Naive B cell (primary cell): ENCODE measurements at places on chromosomes 5 and 9.

GRCh38 chr5:124960266-124960665, 213.8 kb upstream of the ZNF608 start:
- H3K27ac ChIP-seq = no peak overlapping the region
- H3K27me3 ChIP-seq = peaks cover 5% of the 10 kb centered on the region
- DNase-seq = no peak
- H3K36me3 ChIP-seq = no peaks in the 10 kb centered on the region
- no peak overlapping the region for H3K4me3 ChIP-seq

DNA sequence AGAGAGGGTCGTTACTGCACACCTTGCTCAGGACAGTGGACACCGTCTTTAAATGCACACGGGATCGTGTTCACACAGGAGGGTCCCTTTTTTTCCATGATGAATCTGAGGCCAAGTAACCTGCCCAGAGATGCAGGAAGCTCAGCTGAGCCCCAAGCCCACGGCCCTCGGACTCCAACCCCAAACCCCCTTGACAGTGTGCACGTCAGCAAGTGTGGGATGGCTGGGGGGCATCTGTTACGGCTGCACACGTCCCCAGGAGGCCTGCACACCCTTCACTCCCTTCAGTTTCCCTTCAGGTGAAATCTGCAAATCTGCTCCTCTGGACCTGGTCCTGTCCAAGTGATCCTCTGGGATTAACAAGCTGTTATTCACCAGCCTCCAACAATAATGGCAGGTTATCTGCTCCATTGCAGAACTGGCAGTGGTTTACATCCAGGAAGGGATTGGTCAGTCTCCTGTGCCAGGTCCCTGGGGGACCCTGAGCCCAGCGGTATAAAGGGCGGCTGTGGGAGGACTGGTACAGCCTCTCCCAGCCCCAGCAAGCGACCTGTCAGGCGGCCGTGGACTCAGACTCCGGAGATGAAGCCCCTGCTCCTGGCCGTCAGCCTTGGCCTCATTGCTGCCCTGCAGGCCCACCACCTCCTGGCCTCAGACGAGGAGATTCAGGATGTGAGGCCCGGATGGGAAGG, at the start of gene LCN1:
LCN1 (plus strand) TSS at position 525 of the 692 bp plus-strand sequence; CDS start at position 583, 58 bp downstream.
- DNase-seq = no peak
- no peak within 1 kb of the TSS for H3K27ac ChIP-seq
- H3K36me3 ChIP-seq = no peaks in the 10 kb centered on the region
- H3K27me3 ChIP-seq = peaks cover 38% of the 10 kb centered on the region
- H3K4me1 ChIP-seq = no peaks in the 10 kb centered on the region
- H3K4me3 ChIP-seq = no peak within 1 kb of the TSS

- no peaks in the 10 kb centered on the region for H3K36me3 ChIP-seq
- H3K4me1 ChIP-seq = peaks cover 32% of the 10 kb centered on the region
Observed at GRCh38 chr9:133889584-133890301, 102.4 kb downstream of the VAV2 start.

- no peak for DNase-seq
- peaks cover 45% of the 10 kb centered on the region for H3K4me1 ChIP-seq
- H3K27ac ChIP-seq = no peak overlapping the region
- H3K36me3 ChIP-seq = no peaks in the 10 kb centered on the region
- H3K4me3 ChIP-seq = no peak overlapping the region
- H3K27me3 ChIP-seq = no peaks in the 10 kb centered on the region
Observed at GRCh38 chr9:133837627-133838597, 99.8 kb upstream of the SARDH start.
